CD4-positive, alpha-beta T cell treated with Interleukin-6 for 4 hours (primary cell): ENCODE measurements at places on chromosomes 5 and 9.

GRCh38 chr5:80937584-80938356 lies 22.4 kb upstream of the RASGRF2 start:
- no peak for DNase-seq

DNA sequence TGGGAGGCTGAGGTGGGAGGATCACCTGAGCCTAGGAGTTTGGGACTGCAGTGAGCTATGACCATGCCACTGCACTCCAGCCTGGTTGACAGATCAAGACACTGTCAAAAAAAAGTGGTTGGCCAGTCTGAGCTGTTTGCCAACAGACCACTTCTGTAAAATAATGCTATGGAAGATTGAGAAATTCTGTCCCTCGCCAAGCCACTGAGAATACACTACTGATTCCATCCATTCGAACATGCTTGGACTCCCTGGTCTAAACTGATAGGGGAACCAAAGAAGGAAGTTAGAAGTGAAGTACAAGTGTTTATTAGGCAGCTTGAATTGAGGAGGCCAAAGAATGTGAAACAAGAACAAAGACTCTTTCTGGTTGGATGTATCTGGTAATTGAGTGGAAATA lies 27.2 kb downstream of the ENC1 start:
- DNase-seq = no peak

- DNase-seq = no peak
Measured at GRCh38 chr5:175576096-175576495, 81.8 kb upstream of the HRH2 start.

DNA sequence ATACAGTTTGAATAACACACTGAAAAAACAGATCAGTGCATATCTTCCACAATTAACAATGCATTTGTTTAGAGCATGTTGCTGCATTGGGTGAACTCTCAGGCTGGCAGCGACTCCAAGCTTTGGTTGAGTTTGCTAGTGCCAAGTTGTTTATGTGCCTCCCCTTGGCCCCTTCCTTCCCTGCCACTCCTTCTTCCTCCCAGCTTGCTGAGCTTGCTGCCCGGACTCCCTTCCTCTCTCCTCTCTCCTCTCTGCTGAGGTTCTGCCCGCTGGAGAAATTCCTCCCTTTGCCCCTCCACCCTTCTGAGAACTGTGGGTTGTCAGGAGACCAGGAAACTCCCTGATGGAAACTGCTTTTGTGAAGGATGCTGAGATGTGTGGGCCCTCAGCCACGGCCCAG lies 247.3 kb downstream of the PDZD2 start:
- DNase-seq = no peak

- DNase-seq = no peak
Measured at GRCh38 chr5:87876616-87877015, 392.0 kb downstream of the TMEM161B start.

DNA sequence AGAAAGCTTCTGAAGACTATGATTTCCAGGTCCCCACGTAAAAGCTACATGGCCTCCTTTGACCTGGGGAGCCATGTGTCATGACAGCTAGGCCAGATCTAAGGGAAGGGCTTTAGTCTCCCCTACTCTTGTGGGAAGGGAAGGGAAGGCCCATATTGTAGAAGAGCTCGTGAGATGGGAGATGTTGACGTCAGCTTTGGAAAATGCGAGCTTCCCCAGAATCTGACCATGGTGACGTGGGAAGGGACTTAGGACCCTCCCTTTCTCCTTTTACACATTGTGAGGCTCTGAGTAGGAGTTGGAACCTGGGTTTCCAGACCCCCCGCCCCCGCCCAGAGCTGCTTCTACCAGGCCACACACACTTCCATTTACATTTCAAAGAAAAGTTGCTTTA lies 165.5 kb downstream of the SYK start:
- DNase-seq = no peak

- DNase-seq = no peak
Measured at GRCh38 chr5:179123491-179124272, 63.5 kb downstream of the ZNF354C start.
